ENCODE measurements at places on chromosomes 4 and X.

GRCh38 chrX:66731398-66731797 is 92.5 kb upstream of the EDA2R start:
- peak; percentile 1 for DNase-seq

DNA sequence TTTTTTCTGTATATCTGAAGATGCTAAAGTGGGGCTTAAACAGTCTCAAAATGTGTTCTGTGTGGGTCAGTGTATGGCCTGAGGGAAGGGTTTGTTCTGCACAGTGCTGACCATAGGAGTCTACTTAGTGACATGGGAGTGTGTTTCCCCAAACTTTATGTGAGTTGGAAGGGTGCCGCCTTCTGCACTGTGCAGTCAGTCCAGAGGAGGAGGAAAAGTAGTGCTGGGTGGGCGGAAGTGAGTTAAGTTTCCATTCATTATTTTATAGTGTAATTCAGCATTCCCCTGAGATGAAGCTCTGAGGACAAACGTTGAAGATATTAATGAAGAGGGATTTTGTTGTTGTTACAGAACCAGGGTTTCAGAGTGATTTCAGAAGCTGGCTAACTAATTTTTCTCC is 2.9 kb downstream of the CHST7 start:
- DNase-seq: no peak

- no peak for DNase-seq
Measured at GRCh38 chrX:44080083-44080482, 106.9 kb upstream of the NDP start.

GRCh38 chr4:84596826-84597225 is 13.9 kb downstream of the CDS1 start:
- no peak for DNase-seq

DNA sequence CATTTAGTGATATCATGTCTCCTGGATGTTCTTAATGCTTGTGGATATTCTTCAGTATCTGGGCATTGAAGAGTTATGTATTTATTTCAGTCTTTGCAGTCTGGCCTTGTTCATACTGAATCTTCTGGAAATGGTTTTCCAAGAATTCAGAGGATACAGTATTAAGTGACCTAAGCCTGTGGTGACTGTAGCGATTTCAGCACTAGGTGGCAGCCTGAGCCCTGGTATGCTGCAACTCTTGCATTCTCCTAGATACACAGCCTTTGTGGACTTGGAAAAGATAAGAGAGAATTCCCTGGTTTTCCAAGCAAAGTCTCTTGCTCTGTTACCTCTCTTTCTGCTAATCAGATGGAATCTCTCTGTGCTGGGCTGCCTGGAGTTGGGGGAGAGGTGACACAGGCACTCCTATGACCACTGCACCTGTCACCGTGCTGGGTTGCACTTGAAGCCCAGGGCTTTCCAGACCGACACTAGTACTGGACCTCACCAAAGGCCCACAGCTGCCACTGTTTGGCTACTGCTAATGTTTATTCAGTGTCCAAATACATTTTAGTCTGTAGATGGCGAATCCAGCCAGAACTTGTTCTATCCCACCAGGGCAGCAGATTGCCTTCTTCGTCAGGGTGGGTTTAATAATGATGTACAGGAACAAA is 19.3 kb upstream of the SPIN2A start:
- no peak for DNase-seq

DNA sequence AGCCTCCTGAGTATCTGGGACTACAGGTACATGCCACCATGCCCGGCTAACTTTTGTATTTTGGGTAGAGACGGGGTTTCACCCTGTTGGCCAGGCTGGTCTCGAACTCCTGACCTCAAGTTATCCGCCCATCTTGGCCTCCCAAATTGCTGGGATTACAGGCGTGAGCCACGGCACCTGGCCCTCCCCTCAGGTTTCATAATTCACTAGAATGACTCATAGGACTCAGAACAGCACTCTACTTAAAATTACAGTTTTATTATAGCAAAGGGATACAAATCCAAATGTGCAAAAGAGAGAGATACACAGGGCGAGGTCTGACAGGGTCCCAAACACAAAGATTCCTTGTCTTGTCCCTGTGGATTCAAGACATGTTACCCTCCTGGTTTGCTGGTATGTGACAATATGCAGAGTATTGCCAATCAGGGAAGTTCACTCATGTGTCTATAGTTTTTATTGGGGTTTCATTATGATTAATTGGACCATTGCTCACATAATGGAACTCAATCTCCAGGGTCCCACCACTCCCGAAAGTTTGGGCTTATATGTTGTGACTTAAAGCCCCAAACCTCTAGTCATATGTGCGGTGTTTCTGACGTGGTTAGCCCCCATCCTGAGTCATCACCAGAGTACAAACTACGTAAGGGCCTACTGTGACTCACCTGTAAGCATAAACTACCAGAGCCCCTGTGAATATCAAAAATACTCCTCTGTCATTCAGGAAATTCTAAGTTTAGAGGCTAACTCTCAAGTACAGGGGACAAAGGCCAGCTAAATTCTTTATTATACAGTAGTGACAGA is 5.2 kb downstream of the YIPF6 start:
- DNase-seq: no peak

All from iPS DF 6.9 (cell line).